ENCODE measurements at places on chromosomes 5 and 9. TPM values are rescaled to one million over a fixed set of nuclear protein-coding genes. Genes with fewer than 3 reads are reported as not detected.

Gene NFIB
- total RNA-seq, result 110 TPM

Gene SLC4A9
- total RNA-seq, result not detected

Gene MYOT
- 8.7 TPM for total RNA-seq

Gene ZNF454
- total RNA-seq, result 2.3 TPM

Gene LHFPL2
- 5.4 TPM for total RNA-seq

Gene CATSPER3
- total RNA-seq, result 0.74 TPM

Gene PAPPA
- 1.1 TPM for total RNA-seq
